ENCODE measurements at places on chromosomes 1 and 21. TPM values are rescaled to one million over a fixed set of nuclear protein-coding genes. Genes with fewer than 3 reads are reported as not detected.

The NTRK1 gene
- total RNA-seq, result 1.2 TPM

The RAB3B gene
- not detected for total RNA-seq

The WDR77 gene
- 43.7 TPM for total RNA-seq

The BATF3 gene
- total RNA-seq, result 1.9 TPM

The FCRL6 gene
- total RNA-seq, result 0.21 TPM

The TNFSF4 gene
- total RNA-seq, result 0.19 TPM

The CEP85 gene
- total RNA-seq, result 28.6 TPM

The TAL1 gene
- total RNA-seq, result 3.5 TPM

The MPL gene
- 0.98 TPM for total RNA-seq

The PRKAB2 gene
- total RNA-seq, result 22.8 TPM

The OR10J1 gene
- total RNA-seq, result not detected

The DIO1 gene
- total RNA-seq, result not detected

The SPRR3 gene
- total RNA-seq, result not detected

The SYCP1 gene
- total RNA-seq, result not detected

Data from heart left ventricle (tissue), 16 donors.